ENCODE measurements at places on chromosomes 2 and 18.

DNA sequence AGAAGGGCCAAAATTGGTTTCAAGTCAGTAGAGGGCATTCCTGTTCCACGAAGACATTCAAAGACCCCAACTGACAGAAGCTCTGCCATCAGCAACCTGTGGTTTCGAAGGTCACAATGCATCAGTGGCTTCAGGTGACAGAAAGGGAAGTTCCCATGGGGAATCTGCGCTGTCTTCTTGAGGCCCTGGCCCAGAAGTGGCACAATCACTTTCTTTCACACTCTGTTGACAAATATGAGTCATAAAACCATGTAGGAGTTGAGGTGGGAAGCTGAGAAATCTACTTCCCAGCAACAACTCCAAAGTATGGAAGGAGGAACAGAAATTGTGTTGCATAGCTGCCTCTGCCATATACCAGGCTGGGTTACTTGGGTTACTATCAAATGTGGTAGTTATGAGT lies 621.1 kb upstream of the FANCL start:
- no peak overlapping the region for H3K4me3 ChIP-seq
- no peaks in the 10 kb centered on the region for H3K4me1 ChIP-seq
- H3K27ac ChIP-seq, result no peak overlapping the region
- no peak for DNase-seq

GRCh38 chr2:32572737-32573136 lies 55.1 kb upstream of the TTC27 start:
- H3K4me3 ChIP-seq, result no peak overlapping the region
- peaks cover 10% of the 10 kb centered on the region for H3K36me3 ChIP-seq
- no peaks in the 10 kb centered on the region for H3K4me1 ChIP-seq
- no peak overlapping the region for H3K27ac ChIP-seq

- DNase-seq, result no peak
- H3K27ac ChIP-seq, result no peak overlapping the region
- no peaks in the 10 kb centered on the region for H3K4me1 ChIP-seq
- H3K27me3 ChIP-seq, result no peaks in the 10 kb centered on the region
- H3K36me3 ChIP-seq, result no peaks in the 10 kb centered on the region
- H3K4me3 ChIP-seq, result no peak overlapping the region
Observed at GRCh38 chr2:12199491-12200211, 453.2 kb downstream of the LPIN1 start.

GRCh38 chr2:193154076-193154475 lies 959.3 kb upstream of the TMEFF2 start:
- no peak overlapping the region for H3K27ac ChIP-seq
- no peak overlapping the region for H3K4me3 ChIP-seq
- no peaks in the 10 kb centered on the region for H3K4me1 ChIP-seq
- H3K36me3 ChIP-seq, result no peaks in the 10 kb centered on the region

DNA sequence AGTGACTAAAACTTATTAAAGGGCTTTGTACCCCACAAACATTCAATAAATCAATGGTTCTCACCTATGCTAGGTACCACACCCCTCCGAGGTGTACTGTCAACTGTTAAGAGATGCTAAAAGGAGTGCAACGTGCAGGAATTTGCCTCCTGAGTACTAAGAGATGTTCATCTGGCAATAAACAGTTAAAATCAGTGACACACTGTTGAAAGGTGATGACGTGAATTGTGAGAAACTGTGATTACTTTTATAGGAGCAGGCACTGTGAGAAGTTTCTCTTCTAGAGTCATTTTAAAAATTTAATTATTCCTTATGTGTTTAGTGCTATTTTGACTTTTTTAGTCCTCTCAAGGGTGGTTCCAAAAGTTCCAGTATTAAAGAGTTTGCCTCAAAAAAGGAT lies 61.0 kb downstream of the PDE1A start:
- no peak overlapping the region for H3K4me3 ChIP-seq
- H3K27ac ChIP-seq, result no peak overlapping the region
- DNase-seq, result no peak
- no peaks in the 10 kb centered on the region for H3K36me3 ChIP-seq
- H3K27me3 ChIP-seq, result no peaks in the 10 kb centered on the region

DNA sequence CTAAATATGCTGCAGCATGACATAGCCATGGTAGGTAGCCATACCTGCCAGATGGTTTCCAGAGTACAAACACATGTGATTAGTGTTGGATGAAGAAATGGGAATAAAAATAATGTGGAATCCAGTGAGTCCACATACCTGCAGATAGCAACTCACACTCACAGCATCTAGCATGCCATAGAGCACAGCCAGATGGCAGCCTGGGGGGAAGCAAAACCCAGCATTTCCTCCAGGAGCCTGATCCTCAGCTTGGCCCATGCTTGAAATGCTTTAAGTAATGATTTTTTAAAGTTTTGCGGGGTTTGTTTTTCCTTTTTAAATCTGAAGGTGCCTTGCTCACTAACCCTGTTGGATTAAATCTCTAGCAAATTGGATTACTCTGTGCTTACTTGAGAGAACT lies 535.1 kb downstream of the STK39 start:
- H3K36me3 ChIP-seq, result no peaks in the 10 kb centered on the region
- no peaks in the 10 kb centered on the region for H3K27me3 ChIP-seq
- no peak for DNase-seq
- no peaks in the 10 kb centered on the region for H3K4me1 ChIP-seq
- H3K4me3 ChIP-seq, result no peak overlapping the region
- no peak overlapping the region for H3K27ac ChIP-seq

DNA sequence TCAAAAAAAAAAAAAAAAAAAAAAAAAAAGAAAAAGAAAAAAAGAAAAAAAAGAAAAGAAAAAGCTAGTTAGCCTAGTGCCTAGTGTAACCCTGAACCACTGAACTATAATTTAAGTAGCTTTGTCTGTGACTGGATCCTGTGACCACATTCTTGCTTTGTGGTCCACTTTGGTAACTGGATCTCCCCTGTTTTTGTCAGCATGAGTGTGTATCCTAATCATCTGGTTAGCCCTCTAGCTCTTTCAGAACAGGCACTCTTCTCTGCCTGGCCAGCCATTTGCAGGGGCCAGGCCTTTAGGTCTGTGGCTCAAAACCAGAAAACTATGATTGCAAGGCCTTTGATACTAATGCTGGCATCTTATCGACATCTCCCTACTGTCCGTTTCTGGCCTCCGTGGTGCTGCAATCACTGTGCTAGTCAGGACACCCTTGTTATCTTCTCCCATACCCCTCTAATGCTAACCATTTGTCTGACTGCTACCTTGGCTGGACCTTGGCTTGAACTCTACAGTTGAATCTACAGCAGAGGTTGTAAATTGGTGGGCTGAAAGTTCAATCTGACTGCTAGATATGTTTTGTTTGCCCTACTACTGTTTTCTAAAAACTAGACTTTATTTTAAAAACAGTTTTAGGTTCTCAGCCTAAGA lies 40.5 kb downstream of the RBKS start:
- H3K27me3 ChIP-seq, result no peaks in the 10 kb centered on the region
- no peak for DNase-seq
- H3K27ac ChIP-seq, result no peak overlapping the region
